Lung (tissue), 17 donors: ENCODE measurements at places on chromosomes 3 and 15. TPM values are rescaled to one million over a fixed set of nuclear protein-coding genes. Genes with fewer than 3 reads are reported as not detected.

GRCh38 chr15:95763426-95763825 is 567.1 kb upstream of the NR2F2 start:
- no peak for DNase-seq

The DPP8 gene
- 34.4 TPM for total RNA-seq

The ALDH1L1 gene
- total RNA-seq, result 9.0 TPM

GRCh38 chr3:73401059-73401458 is 223.7 kb downstream of the PDZRN3 start:
- DNase-seq, result no peak

The EPHB1 gene
- total RNA-seq, result 2.1 TPM
